ENCODE measurements at places on chromosomes 2 and 18. TPM values are rescaled to one million over a fixed set of nuclear protein-coding genes. Genes with fewer than 3 reads are reported as not detected.
A peak's percentile ranks its signal among the peaks of the same experiment; 100 is the strongest.

DNA sequence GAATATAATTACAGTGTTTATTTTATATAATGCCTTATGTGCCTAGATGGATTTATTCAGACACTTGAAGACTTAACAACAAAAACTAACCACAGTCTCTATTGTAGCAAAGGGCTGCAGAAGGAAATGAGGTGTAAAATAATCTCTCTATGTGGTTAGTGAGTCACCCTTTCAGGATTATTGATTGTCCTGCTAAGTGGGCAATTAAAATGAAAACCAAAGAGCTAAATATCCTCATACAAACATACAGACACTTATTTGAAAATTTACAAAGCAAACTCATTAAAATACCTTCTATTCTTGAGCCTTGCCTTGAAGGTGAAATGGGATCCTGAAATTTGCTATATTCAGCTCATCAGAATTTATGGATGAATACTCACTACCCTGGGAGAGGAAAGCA is 27.7 kb upstream of the DCC start:
- no peak for DNase-seq

DNA sequence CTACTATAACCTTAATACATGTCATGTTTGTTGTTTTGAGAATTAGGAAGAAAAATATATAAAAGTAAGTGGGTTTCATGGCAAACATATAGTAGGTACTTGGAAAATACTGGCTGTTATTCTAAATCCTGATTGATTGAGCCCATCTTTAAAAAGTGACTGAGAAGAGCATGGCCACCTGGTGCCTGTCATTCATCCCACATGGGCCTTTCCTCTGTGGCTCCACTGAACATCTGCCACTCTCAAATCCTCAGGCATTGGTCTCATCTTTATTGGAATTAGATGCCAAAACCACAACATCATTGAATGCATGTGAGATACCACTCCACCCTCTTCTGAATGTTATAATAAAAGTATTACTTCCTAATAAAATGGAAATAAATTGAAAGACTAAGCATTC is 101.6 kb upstream of the TTN start:
- no peak for DNase-seq

GRCh38 chr2:234735829-234736228 is 216.0 kb upstream of the SH3BP4 start:
- no peak for DNase-seq

GRCh38 chr2:64392529-64392928 is 61.4 kb upstream of the LGALSL start:
- no peak for DNase-seq

GRCh38 chr2:70871398-70872211 is 36.0 kb upstream of the CD207 start:
- peak; percentile 92 for DNase-seq

- peak; percentile 66 for DNase-seq
Observed at GRCh38 chr18:76495435-76496193, 572 bp upstream of the ZNF516 start.

DNA sequence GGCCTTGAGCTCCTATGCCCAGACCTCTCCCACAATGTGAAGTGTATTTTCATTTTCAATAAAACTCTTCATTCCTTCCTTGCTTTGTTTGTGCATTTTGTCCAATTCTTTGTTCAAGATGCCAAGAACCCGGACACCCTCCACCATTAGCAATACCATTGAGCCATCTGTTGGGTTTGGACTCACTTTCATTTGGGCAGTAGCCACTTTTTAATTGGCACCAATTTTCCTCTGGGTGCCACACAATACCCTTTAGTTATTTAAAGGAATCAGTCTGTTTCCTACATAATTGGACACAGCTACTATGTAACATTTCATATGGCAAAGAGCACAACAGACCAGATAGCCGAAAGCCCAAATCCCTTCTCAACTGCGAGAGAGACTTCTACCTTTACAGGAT is 22.5 kb upstream of the SLC35G4 start:
- no peak for DNase-seq

GRCh38 chr2:54107903-54108615 is 7.4 kb upstream of the ACYP2 start:
- DNase-seq: no peak

The FAM237A gene
- not detected for total RNA-seq

The INPP1 gene
- total RNA-seq: 1.8 TPM

The EFEMP1 gene
- total RNA-seq: 9.4 TPM

The GBX2 gene
- total RNA-seq: 24.4 TPM

The PID1 gene
- 1.5 TPM for total RNA-seq

The MRPL44 gene
- total RNA-seq: 88.1 TPM

The IL36G gene
- not detected for total RNA-seq

All from H7 (cell line).